ENCODE measurements at places on chromosomes 1 and 21.

GRCh38 chr1:11488966-11489625 lies 10.1 kb downstream of the DISP3 start:
- H3K36me3 ChIP-seq: no peaks in the 10 kb centered on the region
- H3K27me3 ChIP-seq: no peaks in the 10 kb centered on the region
- H3K27ac ChIP-seq: no peak overlapping the region

DNA sequence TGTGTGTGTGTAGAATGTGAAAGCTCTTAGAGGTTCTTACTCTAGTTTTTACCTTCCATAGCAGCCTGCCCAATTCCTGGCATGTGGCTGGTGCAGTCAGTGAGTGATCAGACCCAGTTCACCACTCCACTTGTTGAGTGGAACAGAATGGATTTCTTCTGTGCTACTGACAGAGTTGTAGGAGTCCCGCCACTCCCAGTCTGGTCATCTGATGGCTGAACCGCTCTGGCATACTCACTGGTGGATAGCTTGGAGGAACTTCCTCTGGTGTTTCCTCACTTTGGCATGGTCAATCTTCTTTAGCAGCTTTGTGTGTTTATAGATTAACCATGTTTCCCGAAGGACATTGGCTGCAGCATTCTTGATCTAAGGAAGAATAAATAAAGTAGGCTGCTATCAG lies 106.7 kb upstream of the ADAR start:
- no peak for DNase-seq
- no peak overlapping the region for H3K27ac ChIP-seq
- H3K4me1 ChIP-seq: no peaks in the 10 kb centered on the region

GRCh38 chr1:31658721-31659120 lies 14.0 kb upstream of the PEF1 start:
- H3K27ac ChIP-seq: no peak overlapping the region
- H3K36me3 ChIP-seq: no peaks in the 10 kb centered on the region
- no peak for DNase-seq
- no peak overlapping the region for H3K4me3 ChIP-seq
- H3K27me3 ChIP-seq: no peaks in the 10 kb centered on the region
- no peaks in the 10 kb centered on the region for H3K4me1 ChIP-seq

GRCh38 chr1:74714429-74715235 lies 18.2 kb downstream of the CRYZ start:
- no peaks in the 10 kb centered on the region for H3K27me3 ChIP-seq
- H3K27ac ChIP-seq: no peak overlapping the region
- no peaks in the 10 kb centered on the region for H3K36me3 ChIP-seq
- no peak overlapping the region for H3K4me3 ChIP-seq
- no peak for DNase-seq
